Caki2 (cell line): ENCODE measurements at places on chromosomes 5 and 9. TPM values are rescaled to one million over a fixed set of nuclear protein-coding genes. Genes with fewer than 3 reads are reported as not detected.
A peak's percentile ranks its signal among the peaks of the same experiment; 100 is the strongest.

DNA sequence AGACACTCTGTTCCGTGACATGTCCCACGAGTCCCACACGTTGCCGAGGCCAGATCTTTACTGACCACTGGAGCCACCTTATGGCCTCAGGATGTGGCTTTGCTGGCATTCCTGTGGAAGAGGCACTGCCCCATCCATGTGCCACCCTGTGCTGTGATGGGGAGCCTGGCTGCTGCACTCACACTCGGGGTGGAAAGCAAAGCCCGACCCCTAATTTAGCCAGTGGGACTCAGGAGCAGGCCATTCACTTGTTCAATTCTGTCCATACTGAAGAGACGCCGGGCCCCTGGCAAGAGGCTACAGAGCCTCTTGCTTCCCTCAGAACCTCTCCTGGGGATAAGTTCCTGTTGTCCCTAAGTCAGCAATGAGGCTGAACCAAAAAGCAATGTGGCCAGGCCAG, 18.6 kb upstream of the CEP72 start:
- no peak for DNase-seq

DNA sequence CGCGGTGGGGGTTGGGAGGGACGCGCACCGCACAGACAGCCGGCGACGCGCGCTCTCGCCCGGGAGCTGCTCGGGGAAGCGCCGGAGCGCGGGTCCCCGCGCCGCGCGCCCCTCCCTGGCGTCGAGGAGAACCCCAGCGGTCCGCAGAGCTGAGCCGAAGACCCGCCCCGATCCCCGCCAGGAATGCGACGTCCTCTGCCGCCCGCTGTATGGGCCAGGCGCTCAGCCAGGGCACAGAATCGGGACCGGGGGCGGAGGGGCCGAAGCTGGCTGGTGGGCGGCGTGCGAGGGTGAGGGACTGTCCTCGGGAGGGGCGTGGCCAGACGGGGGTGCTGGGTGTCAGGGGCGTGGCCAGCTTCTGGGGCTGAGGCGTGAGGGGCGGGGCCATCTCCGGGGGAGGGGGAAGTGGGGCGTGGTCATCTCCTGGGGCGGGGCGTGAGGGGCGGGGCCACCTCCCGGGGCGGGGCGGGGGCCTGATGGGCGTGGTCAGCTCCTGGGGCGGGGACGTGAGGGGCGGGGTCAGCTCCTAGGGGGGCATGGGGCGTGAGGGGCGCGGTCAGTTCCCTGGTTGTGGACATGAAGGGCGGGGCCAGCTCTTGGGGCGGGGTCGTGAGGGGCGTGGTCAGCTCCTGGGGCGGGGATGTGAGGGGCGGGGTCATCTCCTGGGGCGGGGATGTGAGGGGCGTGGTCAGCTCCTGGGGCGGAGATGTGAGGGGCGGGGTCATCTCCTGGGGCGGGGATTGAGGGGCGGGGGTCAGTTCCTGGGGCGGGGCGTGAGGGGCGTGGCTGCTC, 965 bp downstream of the PTGDS start:
- peak; percentile 59 for DNase-seq

- DNase-seq = no peak
Measured at GRCh38 chr5:175516933-175517823, 38.8 kb downstream of the SFXN1 start.

DNA sequence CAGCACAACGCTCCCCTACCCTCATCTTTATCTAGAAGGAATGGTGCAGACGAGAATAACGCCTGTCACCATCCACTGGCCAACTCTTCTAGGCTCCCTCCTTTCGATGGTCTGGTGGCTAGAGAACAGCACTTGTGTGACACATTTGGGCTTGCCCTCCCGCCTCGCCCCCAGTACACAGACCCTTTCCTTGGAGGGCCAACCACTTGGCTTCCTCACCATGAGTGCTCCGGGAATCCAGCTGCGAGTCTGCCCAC, 1.4 kb downstream of the GNAQ start:
- DNase-seq = no peak

SIGMAR1 gene
- total RNA-seq = 93.9 and 129 TPM in 2 replicates

FBN2 gene
- not detected in 2 replicates for total RNA-seq

SDHA gene
- 81.3 and 93.4 TPM in 2 replicates for total RNA-seq
